ENCODE measurements at places on chromosomes 13 and 19.

DNA sequence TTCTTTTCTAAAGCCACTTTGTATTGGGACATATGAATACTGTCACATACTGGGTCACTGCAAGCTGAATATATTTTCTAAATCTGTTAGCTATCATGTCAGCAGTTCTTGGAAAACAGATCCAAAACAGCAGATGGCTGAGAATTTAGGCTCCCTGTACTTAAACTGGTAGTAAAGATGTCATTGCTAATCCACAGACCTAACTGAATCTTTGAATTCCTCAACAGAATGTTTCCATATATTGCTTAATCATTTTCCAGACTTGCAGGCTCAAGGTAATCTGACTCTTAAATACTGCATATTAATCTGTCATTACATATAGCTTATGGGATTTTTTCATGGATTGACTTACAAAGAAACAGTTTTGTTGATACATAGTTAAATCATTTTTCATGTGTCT, 639.0 kb upstream of the KLHL1 start:
- DNase-seq, result no peak

GRCh38 chr13:24747248-24748060, 16.5 kb upstream of the RNF17 start:
- peak; percentile 22 for DNase-seq

- DNase-seq, result no peak
Measured at GRCh38 chr13:45207319-45207718, 6.5 kb upstream of the KCTD4 start.

- DNase-seq, result no peak
Measured at GRCh38 chr13:72875233-72875632, 93.3 kb downstream of the PIBF1 start.
